CD4-positive, alpha-beta memory T cell (primary cell): ENCODE measurements at places on chromosomes 5 and 9. TPM values are rescaled to one million over a fixed set of nuclear protein-coding genes. Genes with fewer than 3 reads are reported as not detected.

The DNAH5 gene
- not detected for total RNA-seq

The HDHD3 gene
- total RNA-seq: 29.9 TPM

The DMRT3 gene
- total RNA-seq: not detected

DNA sequence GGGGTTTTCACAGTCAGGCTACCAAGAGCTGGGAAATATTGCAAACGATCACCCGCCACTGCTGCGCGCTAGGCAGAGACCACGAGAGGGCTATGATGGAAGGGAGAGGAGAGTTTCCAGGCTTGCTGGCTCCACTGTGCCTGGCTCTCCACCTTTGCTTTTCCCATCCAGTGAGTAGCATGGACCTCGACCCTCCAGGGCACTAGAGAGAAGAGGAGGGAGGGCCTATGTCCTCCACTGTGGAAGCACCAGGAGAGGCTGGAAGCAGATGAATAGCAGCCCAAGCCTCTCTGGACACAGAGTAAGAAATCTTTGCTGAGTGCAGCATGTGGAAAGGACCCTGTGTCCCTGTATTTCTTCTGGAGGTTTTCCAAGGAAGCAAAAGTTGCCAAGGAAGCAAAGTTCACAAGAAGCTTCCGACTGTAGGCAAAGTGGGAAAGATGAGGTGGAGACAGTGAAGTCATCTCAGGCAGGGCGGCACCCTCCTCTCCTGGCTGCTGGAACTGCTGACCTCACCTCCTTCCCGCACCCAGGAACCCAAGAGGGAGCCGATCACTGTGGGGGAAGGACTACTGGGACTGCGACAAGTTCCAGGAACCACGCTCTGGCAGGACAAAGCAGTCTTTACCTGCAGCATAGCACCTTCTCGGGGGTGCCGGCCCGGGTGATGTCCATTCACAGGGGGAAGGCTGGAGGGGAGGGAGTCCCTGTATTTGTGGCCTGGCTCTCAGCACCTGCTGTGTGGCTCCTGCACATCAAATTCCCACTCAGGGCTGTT is 79.6 kb downstream of the CSNK1A1 start:
- H3K27ac ChIP-seq: no peak overlapping the region
- no peaks in the 10 kb centered on the region for H3K4me1 ChIP-seq
- H3K27me3 ChIP-seq: no peaks in the 10 kb centered on the region
